ENCODE measurements at places on chromosomes 11 and 22.

GRCh38 chr22:37983860-37984791, at the start of gene SOX10:
Gene SOX10 (minus strand): TSS chr22:37984555. CDS start chr22:37983784, 771 bp downstream.
- no peak for DNase-seq

- peak; percentile 83 for DNase-seq
Measured at GRCh38 chr22:24423519-24424000, 3.8 kb upstream of the ADORA2A start.

- DNase-seq = peak; percentile 78
Measured at GRCh38 chr11:2142300-2142759, 3.1 kb upstream of the IGF2 start.

- no peak for DNase-seq
Measured at GRCh38 chr11:100619484-100619883, 67.6 kb upstream of the ARHGAP42 start.

GRCh38 chr11:614623-615503, 887 bp downstream of the IRF7 start:
- DNase-seq = peak; percentile 28

DNA sequence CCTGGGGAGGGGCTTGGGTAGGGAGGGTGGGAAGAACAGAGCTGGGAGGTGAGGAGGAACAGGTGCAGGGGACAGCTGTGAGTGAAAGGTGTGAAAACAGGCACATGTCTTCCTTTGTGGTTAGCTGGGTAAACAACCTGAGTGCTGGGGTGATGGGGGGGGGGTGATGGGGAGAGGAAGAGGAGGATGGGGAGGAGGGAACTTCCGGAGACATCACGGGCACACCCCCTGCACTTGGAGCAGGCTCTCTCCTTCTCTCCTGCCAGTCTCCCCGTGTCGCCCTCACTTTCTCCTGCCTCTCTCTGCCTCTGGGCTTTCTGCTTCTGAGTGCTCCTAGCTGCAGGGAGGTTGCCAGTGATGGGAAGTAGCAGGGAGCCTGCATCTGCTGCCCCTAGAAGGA, 8.8 kb downstream of the CXCR5 start:
- no peak for DNase-seq

DNA sequence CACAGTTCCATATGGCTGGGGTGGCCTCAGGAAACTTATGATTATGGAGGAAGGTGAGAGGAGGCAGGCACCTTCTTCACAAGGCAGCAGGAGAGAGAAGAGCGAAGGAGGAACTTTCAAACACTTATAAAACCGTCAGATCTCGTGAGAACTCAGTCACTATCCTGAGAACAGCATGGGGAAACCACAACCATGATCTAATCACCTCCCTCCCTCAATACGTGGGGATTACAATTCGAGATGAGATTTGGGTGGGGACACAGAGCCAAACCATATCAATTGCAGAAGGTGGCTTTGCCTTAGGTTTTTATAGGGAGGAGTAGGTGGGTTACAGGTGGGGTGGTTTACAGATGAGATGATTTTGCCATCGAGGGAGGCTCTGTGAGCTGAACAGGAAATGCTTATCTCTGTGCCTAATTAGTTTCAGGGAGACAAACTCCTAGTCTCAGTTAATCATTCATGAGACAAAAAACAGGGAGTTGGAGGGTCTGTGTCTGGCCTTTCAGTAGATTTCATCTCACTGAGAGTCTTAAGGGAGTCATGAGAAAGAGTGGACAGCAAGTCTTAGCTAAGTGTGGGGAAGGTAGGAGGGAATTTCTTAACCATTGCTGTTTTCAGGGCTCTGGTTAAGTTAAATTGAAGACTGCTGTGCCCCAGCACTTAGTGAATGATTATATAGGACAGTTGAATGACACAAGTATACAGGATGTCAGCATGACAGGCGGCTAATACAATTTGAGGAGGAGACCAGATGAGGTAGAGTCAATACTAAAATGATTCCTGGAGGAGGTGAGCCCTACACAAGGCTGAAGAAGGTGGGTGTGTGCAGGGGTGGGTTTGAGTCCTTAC, 47.7 kb downstream of the CWC15 start:
- no peak for DNase-seq

GRCh38 chr22:28348613-28349609, 330.7 kb downstream of the TTC28 start:
- no peak for DNase-seq
